ENCODE measurements at places on chromosomes 11 and 22.

GRCh38 chr11:90635151-90635550 is 412.3 kb upstream of the CHORDC1 start:
- DNase-seq: no peak

- DNase-seq: no peak
Observed at GRCh38 chr11:1295591-1295990, 13.8 kb downstream of the TOLLIP start.

DNA sequence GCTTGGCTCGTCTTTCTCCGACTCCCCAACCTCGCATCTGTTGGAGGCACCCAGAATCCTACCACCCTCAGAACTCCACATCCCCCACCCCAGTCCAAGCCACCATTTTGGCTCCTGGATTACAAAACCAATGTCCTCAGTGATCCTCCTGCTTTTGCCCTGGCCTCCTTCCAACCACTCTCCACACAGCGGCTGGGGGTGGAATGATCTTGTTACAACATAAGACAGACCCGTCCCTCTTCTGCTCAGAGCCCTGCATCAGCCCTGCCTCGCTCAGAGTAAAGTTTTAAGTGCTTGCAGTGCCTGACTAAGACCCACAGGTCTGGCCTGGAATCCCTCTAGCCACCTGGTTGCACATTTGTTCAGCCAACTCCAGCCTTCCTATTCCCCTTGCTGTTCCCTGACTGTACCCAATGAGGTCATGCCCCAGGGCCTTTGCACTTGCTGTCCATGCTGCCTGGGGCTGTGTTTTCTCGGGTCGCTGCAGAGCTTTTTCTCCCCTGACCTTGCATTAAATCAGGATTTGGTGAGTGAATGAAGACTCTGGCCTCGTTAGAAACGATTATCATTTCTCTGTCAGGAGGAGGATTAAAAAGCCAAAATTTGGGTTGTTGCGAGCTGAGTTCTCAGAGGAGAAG is 67.3 kb downstream of the IGF2 start:
- DNase-seq: peak; percentile 9

DNA sequence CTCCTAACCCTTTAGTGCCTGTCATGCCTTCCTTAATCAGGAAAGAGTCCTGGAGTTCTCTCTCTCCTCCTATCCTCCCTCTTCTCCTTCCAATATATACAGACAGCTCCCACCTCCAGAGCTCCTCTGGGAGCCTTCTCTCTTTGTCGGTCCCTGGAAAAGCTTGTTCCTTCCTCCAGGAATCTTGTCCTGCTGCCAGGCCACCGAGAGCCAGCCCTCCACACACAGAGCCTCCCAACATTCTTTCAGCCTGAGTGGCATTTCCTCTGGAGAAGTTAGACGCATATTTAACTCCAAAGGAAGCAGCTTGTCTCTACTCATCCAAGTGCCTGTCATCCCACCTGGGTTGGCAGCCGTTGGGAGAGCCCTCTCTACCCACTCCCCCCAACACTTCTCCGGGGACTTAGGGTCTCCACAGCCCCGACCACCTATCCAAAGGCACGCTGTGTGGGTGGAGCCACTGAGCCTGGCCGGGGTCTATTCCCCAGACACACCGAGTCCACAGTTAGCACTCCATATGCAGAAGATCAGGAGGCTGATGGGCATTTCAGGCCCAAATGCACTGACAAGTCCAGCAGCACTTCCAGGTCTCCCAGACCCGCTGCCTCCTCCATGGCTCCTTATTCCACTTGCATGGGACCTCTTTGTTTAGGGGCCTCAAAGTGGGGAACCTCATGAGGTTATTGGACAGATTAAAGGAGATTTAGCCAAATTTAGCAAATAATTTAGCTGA is 31.1 kb downstream of the DKK3 start:
- DNase-seq: peak; percentile 86

DNA sequence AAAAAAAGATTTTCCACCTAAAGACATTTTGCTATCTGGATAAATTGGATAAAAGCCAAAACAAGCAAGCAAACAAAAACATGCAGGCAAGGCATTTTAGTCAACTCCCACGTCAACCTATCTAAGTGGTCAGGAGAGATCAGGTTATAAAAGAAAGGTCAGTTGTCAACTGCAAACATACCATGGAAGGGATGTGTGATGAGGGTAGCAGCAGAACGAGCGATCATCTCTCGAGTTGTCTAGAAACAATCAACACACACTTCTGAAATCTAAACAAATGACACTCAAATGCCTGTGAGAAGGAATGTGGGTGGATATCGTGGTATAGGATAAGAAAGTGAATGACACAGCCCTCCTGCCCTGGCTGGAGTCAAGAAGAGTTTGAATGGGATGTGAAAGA is 10.9 kb downstream of the MTCH2 start:
- DNase-seq: peak; percentile 14

GRCh38 chr11:59845399-59845798 is at the start of gene CBLIF:
CBLIF (minus strand) TSS chr11:59845499; CDS start chr11:59845453, 46 bp downstream.
- no peak for DNase-seq

GRCh38 chr11:575313-575995 is 816 bp upstream of the PHRF1 start:
- DNase-seq: no peak

DNA sequence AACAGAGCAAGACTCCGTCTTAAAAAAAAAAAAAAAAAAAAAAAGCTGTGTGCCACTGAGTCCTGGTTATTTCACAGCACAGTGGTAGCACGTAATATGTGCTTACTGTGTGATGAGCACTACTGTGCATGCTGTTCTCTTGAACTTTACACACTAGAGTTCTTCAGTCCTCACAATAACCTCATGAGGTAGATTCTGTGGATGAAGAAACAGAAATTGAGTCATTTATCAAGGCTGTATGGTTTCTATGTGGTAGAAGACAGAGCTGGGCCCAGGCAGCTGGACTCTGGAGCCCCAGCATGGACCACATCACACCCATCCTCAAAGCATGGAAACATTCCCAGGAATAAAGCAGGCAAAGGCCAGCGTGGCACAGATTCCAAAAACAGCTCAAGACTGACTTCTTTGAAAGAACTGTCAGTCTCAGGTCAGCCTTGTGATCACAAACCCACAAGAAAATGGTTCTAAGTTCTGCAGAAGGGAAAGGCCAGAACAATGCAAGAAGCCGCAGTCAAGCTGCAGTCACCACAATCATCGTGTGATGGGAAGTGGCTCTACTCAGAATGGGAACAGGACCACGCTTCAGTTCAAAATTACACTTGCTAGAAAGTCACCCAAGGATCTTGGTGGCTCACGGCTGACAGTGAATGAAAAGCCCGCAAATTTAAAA is 49.5 kb downstream of the MICAL3 start:
- DNase-seq: no peak

DNA sequence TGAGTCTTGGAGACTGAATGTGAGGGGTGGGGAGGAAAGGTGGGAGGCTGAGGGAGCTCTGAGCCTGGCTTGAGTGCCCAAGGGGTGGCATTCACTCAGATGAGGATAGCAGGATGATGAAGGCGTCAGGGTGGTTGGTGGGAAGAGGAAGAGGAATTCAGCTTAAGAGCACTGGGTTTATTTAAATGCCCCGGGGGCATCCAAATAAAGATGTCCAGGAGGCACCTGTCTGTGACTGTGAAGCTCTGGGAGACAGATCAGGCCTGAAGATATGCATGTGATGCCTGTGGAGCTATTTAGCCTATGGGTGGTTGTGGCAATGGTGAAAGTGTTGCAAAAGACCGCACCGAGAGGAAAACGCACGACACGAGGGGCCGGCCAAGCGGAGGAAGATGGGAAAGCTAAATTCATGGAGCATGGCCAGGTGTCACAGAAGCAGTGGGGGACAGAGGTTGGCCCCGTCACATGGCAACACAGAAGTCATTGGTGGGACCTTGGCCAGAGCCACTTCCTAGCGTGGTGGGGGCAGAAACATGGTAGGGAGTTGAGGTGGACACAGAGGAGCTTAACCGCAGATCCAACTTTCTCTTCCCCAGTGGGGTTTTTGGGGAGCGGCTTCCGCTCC is 15.5 kb downstream of the SLC37A2 start:
- DNase-seq: no peak

DNA sequence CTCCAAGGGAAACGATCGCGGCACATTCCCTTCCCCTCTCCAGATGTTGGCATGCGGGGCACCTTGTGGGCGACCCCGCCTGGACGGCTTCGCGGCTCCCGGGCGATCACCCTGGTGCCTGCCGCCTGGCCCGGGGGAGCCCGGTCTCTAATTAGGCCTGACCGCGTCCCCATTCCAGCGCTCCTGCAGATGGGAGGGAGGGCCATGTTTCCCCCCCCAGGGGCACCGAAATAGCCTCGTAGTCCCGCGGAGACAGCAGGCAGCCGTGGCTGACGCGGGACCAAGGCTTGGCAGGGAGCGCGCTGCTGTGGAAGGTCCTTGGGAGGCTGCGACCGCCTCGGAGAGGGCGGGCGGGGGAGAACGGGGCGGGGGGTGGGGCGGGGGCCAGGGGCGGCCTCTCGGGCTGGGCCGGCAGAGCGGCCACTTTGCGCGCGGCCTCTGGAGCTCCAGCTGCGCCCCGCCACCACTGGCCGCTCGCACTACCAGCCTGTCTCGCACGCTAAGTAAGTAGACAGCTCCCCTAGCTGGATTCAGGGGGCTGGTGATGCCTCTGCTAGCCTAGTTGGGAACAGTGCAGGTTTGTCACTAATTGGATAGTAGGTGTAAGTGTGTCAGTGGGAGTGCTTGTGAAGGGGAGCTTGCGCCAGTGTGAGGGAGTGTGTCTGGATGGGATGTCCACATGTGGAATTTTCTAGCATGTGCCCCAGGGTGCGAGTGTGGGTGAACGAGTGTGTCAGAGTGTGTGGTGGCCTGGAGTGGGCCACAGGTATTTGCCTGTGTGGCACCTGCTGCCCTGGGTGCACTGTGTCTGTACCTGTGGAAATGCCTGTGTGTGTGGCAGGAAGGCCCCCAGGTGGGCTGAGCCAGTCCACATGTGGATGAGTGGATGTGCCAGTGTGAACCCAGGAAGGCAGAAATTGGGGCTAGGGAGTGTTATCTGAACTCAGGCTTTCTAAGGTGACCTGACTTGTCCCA is at the start of gene INSC:
TSS of gene INSC (plus strand) at position 423 of the 975 bp plus-strand sequence. CDS start 34,252 bp downstream, outside the sequence.
- peak; percentile 15 for DNase-seq

DNA sequence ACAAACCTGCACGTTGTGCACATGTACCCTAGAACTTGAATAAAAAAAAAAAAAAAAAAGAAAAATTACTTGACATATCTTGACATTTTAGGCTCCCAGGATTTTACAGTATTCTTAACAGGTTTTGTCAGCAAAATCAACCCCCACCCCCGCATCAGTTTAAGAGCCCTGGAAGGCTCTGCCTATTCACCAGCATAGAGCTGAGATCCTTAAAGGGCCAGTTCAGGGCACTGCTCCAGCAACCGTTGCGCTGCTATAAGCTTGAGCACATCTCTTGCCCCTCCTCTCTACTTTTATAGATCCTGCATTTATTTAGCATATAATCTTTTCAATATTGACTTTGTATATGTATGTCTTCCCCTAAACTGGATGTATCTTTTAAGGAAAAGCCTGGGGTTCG is 697 bp upstream of the PAFAH1B2 start:
- peak; percentile 59 for DNase-seq

DNA sequence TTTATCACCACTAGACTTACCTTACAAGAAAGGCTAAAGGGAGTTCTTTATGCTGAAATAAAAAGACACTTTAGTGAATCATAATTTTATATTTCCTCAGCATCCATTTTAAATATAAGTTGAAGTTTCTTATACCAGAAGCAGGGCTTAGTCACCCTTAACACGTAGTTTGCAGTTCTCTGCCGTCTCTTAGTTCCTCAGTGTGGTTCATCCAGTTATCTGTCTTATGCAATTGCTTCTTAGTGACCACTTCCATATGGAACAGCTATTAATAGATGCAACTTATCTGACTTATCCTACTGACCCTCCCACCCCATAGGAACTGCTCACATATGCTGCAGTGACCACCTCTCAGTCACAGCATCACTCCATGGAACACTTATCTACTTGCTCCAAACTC is 11.7 kb upstream of the SLC36A4 start:
- peak; percentile 6 for DNase-seq

- DNase-seq: peak; percentile 69
Observed at GRCh38 chr11:73404048-73404447, 27.8 kb downstream of the RELT start.

DNA sequence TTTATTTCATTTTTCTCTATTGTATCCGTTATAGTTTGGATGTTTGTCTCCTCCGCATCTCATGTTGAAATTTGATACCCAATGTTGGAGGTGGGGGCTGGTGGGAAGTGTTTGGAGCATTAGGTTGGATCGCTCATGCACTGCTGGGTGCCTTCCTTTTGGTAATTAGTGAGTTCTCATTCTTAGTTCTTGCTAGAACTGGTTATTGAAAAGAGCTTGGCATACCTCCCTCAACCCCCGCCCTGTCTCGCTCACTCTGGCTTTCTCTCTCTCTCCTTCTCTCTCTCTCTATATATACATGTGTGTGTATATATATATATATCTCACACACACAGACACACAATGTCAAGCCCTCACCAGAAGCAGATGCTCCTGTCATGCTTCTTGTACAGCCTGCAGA is 978.7 kb downstream of the DLG2 start:
- no peak for DNase-seq

DNA sequence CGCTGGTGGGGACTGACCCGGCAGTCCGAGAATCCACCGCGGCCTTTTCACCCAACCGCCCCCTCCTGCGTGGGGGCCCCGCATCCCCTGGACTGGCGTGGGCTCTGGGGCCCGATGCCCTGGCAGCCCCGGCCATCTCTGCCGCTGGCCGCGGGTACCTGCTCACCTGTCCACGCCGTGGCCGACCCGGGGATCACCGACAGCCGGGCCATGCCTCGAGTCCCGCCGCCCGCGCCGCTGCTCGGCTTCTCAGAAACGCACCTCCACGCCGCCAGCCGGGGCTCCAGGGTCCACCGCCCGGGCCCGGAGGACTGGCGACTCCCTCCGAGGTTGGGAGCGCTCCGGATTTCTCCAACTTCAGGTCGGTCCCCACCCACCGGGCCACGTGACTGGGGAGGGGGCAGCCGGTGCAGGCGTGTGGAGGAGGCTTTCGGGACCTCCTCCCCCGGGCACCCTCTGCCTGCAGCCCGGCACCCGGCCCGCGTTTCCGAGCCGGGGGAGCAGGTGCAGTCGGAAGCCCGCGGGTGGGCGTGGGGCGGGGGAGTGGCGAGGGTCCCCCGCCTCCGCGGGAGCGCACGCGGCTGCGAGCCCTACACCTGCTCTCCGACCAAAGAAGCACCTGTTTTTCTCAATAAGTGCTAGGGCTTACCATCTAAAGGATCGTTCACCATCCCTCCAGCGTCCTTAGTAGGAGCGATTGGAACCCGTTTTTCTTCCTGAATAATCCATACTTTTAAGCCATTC is 554 bp upstream of the NRIP3 start:
- DNase-seq: no peak

DNA sequence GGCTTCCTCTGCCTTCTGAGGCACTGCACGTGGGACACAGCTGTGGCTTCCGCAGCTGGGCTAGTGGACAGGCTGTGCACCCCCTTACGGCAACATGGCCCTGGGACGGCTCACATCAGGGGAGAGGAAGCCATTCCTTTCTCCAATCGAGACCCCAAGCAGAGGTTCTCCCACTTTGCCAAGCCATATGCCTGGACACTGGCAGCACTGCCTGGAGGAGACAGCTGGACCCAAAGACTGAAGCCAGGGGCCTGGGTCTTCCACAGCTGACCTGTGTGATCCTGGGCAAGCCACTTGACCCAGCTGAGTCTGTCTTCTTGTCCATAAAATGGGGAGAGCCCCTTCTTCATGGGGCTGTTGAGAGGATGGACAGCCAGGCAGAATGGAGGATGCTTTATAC is 65.4 kb downstream of the SHISAL1 start:
- no peak for DNase-seq
